Hindlimb muscle (tissue), 1 donor: ENCODE measurements at places on chromosomes 7 and 10. TPM values are rescaled to one million over a fixed set of nuclear protein-coding genes. Genes with fewer than 3 reads are reported as not detected.
A peak's percentile ranks its signal among the peaks of the same experiment; 100 is the strongest.

DNA sequence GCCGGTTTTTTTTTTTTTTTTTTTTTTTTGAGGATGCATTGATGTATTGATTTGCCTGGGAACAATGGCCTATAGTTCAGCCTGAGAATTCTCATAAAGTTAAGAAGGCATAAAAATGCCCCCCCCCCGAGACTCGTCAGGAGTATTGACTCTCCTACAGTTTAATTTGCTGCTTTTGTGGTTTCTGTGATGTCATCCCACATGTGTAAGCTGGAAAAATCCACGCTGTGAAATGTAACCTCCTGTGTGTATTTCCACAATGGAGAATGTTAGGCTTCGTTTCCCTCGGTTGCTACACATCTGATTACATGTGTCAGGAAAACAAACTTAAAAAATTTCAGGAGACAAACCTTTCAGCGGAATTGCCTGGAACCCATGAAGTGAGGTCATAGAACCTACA, 117.9 kb downstream of the FANK1 start:
- peak; percentile 12 for DNase-seq

DNA sequence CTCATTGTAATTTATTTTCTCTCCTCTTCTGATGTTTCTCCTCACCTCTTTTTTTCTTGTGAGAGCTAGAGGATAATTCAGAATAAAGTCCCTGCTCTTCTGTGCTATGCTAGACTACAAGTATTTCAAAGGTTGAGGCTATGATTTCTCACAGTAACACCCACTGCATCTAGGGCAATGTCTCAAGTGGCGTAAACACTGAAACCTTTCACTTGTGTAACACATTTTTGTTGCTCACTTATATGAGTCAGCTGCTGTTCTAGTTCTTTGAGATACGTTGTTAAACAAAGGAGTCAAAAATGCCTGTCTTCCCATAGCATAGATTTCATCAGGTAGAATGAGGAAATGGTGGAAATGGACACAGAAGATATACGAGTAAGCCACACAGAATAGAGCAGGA, 305.1 kb upstream of the PITRM1 start:
- no peak for DNase-seq

GRCh38 chr10:61621605-61622051, 41.1 kb upstream of the CABCOCO1 start:
- DNase-seq: no peak

GRCh38 chr7:940599-941408, 13.7 kb downstream of the ADAP1 start:
- no peak for DNase-seq

The BTBD16 gene
- polyA plus RNA-seq: 0.39 TPM

The PKD2L1 gene
- not detected for polyA plus RNA-seq
